IMR-90 (cell line): ENCODE measurements at places on chromosomes 11 and 22.

DNA sequence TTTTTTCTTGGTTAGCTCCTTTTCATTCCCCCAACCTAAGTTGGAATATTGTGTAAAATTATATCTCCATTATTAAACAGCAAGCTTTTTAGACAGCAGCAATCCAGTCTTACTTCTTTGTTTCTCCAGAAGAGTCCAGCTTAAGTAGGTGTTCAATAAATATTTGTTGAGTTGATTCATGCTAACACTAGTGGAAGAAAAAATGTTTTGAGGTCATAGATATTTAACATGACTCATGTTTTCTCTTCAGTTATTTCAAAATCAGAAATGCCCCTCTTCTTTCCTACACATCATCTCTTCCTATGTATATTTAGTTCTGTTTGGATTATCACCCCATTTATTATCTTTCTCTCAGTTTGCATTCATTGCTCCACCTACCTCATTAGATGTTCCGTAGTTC, 20.3 kb downstream of the CCDC83 start:
- peak; percentile 83 for DNase-seq

GRCh38 chr22:41021061-41021612, 70.0 kb downstream of the RBX1 start:
- DNase-seq, result no peak

- DNase-seq, result no peak
These were observed 143.8 kb downstream of the ST3GAL4 start for GRCh38 chr11:126499131-126499752.

DNA sequence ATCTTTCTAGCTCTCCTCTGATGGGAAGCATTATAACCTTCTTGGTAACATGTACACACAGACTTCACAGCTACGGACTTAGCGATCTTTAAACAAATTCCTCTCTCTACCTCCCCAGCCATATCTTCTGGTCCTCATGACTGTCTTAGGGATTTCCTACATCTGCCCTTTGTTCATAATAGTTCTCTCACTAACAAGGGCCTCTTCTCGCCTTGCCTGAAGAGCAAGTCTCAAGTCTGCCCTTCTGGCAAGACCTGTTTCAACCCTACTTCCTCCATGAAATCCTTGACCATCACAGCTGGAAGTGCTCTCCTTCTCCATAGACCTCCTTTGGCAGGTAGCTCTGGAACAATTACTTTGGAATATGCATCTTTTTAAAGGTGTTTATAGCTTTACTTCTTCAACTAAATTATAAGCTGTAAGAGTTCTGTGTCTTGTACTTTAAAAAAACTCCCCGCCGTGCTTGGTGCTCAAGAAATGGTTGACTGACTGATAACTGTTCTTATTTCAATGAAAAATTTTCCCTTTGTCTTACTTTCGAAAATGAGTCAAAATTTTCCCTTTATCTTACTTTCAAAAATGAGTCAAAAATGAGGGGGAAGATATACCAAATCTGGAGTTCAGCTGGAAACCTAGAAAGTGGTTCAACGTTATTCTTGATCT, 34.7 kb downstream of the SNX19 start:
- no peak for DNase-seq

DNA sequence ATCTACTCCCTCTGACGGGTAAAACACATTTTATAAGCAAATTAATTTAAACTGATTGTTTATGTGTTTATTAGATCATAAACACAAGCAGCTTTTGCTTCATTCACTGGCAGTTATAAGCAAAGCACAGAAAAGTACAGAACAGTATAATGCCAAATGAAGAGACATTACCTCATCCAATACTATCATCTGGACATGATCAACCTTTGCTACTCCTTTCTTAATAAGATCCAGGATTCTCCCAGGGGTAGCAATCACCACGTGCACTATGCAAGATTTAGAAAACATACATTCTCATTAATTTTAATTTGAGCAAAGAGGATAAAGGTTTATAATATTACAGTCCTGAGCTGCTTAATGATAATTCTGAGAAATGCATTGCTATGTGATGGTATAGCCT, 27.9 kb downstream of the DDX6 start:
- no peak for DNase-seq

GRCh38 chr22:22935546-22936157, 48.0 kb downstream of the IGLL5 start:
- DNase-seq, result no peak

DNA sequence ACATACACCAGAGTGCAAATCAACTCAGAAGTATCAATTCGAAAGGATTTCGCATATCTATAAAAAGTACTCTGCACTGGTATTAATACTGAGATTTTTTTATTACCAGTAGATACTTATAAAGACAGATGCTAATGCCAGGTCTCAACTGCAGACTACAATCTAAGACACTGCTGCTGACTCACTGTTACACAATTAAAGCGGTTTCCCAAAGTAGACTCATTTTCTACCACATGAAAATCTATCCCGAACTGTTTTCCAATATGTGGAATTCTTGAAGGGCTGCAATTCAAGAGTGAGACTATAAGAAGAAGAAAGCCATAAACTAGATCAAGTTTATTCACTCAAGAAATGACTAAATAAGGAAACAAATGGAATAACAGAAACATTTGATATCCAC, 57.2 kb upstream of the ARHGAP32 start:
- DNase-seq, result peak; percentile 87

- DNase-seq, result no peak
These were observed 11.8 kb upstream of the BCR start for GRCh38 chr22:23168391-23169042.

DNA sequence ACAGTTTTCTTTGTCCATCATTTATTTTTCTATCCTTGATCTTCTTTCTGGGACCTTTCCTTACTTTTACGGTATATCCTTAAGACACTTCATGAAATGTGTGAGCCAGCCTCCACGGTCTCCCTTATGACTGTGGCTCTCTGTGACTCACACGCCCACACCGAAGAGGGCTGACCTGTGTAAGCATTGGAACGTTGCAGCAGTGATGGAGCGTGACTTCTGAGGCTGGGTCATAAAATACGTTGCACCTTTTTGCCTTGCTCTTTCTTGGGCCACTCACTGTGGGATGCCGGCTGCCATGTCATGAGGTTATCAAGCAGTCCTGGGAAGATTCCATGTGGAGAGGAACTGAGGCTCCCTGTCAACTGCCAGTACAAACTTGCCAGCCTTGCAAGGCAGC, 96.3 kb upstream of the RAB1B start:
- peak; percentile 86 for DNase-seq

- no peak for DNase-seq
These were observed 20.3 kb downstream of the AP2A2 start for GRCh38 chr11:945986-946385.

GRCh38 chr11:19519912-19520641, 192.6 kb upstream of the NAV2 start:
- no peak for DNase-seq

DNA sequence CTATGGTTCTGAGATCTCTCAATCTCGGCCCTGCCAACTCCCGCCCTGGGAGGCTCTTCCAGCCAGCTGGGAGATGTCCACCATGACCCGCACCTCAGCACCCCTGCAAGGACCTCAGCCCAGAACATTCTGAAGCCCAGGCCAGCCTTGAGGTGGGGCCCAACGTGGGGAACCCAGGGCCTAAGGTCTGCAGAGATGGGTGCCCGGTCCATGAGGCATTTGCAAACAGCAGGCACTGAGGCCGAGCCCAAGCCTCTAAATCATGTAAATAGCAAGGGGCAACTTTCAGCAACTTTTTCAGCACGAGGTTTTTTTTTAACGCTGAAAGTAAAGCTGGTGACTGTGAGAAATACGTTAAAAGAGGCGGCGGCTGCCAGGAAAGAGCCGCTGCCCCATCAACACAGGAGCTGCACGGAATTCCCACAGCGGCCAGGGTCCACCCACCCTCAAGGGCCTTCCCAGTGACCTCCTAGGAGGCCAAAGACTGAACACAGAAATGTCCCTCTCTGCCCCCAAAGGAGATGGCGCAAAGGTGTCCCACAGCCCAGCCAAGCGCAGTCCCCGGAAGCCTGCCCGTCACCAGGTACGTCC, 46.9 kb downstream of the BRD1 start:
- no peak for DNase-seq

GRCh38 chr11:117824571-117825537, at the start of gene FXYD2:
Gene FXYD2, minus strand, starts transcription at chr11:117824744. Its CDS starts 66 bp downstream, at chr11:117824678.
- no peak for DNase-seq

DNA sequence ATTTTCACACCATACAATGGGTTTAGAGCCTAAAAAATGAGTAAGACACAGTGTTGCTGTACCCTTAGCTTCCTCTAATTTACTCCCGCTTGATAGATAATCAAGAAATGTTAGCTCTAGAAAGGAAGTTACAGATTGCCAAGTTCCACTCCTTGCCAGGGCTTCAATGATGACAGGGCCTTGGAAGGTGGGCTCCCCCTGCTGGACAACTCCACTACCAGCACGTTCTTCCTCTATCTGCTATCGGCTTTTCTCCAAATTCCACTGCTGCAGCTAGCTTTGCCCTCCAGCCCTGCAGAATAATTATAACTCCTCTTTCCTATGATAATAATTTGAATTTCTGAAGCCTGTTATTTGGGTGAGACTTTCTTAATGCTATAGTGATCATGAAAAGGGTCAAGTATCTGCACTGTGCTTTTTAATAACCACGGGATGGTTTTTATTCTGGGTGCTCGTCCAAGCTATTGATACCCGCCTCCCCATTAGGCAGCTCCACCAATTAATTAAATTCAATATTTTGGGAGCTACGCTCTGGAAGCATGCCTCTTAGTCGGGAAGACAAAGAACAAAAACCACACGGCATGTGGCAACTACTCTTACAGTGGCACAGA, 9.0 kb downstream of the SYN3 start:
- peak; percentile 67 for DNase-seq

- no peak for DNase-seq
These were observed 64.8 kb downstream of the TENM4 start for GRCh38 chr11:79375818-79376550.

DNA sequence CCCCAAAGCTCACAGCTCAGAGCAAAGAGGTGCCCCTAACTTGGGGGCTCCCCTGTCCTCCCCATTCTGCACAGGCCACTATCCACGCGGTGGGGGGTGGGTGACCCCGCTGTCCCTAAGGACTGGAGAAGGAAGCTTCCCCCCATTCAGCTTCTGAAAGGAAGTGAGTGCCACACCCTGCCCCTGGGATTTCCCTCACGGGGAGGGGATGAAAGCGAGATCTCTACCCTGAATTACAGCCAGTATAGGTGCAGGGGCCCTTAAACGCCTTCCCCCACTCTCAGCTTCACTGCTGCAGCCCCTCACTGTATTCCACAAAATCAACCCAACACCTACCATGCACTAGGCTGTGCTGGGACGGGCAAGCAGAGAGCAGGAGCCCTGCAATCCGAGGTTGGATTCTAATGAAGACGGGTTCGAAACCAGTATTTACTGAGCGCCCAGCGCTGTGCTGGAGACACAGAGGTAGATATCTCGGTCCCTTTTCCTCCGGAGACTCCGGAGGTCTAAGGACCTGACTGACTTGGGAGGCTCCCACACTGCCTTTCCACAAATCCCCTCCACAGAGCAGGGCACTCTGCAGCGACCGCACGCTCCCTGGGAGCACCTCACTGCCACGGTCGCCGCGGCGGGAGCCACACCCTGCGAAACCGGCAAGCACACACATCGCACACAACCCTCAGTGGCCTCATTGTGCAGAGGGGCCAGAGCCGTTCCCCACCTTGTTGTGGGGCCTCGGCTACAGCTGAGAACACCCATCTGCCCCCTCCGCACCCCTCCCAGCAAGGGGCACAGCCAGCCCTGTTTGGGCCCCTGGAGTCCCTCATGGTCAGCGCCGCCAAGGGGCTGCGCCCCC, 1.8 kb downstream of the AHNAK start:
- DNase-seq, result no peak

DNA sequence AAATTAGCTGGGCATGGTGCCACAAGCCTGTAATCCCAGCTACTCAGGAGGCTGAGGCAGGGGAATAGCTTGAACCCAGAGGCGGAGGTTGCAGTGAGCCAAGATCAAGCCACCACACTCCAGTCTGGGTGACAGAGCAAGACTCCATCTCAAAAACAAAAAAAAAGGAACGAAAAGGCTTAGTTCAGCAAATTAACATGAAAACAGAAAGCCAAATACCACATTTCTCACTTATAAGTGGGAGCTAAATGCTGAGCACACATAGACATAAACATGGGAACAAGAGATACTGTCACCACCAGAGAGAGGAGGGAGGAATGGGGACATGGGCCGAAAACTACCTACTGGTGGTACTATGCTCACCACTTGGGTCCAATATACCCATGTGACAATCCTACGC, 38.6 kb downstream of the SCGB1A1 start:
- DNase-seq, result no peak

DNA sequence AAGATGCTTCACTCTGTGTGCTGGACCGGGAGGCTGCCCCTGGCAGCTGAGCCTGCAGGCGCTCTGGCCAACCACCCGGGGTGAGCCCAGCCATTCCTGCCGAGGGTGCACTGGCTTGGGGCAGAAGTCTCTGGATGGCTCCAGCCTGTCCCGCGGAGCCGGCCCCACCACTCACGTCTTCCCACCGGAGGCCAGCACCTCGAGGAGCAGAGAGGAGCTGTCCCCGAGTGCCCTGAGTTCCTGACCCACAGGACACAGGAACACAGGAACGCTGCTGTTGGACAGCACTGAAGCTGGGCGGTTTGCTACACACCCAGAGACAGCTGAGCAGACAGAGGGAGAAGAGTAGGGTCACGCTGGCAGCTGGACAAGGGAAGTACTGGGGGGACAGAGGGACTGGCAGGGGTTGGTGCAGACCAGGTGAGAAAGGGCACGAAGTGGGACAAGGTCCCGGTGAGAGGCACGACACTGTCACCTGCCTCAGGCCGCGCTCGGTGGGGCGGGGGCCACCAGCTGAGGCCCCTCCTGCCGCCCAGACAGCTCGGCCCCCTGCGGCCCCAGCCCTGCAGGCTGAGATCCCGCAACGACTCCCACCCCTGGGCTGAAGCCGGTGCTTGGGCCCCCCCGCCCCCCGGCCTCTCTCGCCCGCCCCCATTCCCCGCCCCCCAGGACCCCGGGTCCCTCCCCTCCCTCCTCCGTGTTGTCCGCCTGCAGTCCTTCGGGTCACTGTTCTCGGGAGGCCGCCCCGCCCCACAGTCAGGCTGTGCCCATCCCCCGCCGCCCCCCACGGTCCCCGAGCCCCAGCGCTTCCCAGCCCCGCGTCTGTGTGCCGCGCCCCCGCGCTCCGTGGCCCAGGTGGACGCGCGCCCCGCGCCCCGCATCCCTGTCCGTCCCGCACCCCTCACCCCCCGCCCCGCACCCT, 624 bp upstream of the B4GALNT4 start:
- peak; percentile 18 for DNase-seq

DNA sequence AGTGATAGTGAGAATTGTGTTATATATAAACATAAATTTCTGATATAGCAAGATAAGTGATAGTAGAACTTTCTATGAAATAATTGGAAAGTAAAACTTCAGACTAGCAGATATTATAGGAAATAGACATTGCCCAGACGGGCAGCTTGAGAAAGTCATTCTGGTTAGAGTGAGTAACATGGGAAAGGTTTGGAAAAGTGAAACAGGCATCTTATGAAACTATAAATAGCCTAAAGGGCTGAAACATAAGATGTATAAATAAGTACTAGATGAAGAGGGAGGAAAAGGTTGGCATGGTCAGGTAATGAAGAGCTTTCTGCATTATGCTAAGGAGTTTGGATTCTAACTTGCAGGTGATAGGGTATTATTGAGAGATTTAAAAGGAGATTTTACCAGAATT, 101.3 kb downstream of the DYNC2H1 start:
- DNase-seq, result peak; percentile 32

- DNase-seq, result no peak
These were observed 7.0 kb downstream of the THRSP start for GRCh38 chr11:78070621-78071020.
